ENCODE measurements at places on chromosomes 7 and 10. TPM values are rescaled to one million over a fixed set of nuclear protein-coding genes. Genes with fewer than 3 reads are reported as not detected.
A peak's percentile ranks its signal among the peaks of the same experiment; 100 is the strongest.

DNA sequence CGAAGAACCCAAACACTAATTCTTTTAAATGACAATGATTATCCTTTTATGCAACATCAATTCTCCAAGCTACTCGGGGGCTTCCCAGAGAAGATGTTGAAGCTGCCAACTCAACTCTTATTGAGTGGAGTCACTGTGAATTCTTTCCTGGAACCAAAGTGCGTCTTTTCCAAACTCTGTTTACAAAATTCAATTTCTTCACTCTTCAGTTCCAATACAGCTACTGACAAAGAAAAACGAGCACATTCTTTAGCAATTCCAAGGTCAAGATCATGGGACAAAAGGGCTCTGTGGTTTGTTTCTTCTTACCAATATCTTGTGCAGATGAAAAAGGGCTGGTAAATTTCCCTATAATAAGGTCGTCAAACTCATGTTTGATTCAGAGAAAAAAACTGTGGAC is 74.2 kb downstream of the FAS start:
- DNase-seq: no peak

- no peak for DNase-seq
Observed at GRCh38 chr10:78460204-78460603, 426.5 kb downstream of the RPS24 start.

DNA sequence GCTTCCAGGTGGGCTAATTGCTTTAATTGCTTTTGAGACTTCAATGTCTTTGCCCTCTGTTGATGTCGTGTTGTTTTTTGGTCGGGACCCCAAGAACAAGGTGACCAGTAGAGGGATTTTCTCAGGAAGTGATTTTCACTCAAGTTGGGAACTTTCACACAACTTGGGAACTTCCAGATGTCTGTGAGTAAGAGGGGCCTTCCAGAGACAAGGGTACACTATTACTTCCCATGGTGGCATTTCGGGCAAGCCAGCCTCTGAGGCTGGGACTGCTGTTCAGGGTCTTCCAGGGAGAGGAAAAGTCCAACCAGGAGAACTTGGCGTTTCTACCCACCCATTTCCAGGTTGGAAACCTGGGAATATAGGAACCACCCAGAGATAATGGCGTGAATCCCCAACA is 170.0 kb upstream of the CDCA7L start:
- DNase-seq: no peak

DNA sequence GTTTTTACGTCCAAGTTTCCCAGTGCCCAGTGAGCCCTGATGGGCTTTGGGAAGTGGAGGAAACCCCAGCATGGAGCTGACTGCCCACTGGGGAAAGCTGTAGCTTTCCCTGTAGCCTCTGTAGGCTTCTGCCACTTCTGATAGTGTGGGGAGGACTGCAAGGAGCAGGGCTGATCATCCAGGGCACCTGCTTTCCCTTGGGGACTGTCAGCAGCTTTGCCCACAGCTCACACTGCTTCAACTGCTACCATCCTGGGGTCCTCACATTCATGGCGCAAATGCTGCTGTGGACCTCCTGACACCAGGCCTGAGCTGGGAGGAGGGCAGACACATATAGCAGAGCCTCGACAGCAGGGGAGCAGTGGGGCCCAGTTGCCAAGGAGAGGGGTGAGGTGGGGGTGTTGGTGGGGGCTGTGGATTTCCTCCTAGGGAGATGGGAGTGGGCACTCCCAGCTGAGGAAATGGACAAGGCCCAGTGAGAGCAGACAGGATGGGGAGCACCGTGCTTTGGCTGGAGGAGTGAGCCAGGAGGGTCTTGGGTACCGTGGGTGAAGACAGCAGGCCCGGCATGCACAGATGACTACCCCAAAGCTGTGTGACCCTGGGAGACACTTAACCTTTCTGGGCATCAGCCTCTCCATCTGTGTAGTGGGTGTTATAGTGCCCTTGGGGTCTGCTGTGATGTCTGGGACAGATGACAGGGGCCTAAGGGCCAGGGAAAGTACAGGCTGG is 16.2 kb downstream of the RAMP3 start:
- DNase-seq: no peak

GRCh38 chr7:147276783-147277370 is 1160.3 kb downstream of the CNTNAP2 start:
- no peak for DNase-seq

DNA sequence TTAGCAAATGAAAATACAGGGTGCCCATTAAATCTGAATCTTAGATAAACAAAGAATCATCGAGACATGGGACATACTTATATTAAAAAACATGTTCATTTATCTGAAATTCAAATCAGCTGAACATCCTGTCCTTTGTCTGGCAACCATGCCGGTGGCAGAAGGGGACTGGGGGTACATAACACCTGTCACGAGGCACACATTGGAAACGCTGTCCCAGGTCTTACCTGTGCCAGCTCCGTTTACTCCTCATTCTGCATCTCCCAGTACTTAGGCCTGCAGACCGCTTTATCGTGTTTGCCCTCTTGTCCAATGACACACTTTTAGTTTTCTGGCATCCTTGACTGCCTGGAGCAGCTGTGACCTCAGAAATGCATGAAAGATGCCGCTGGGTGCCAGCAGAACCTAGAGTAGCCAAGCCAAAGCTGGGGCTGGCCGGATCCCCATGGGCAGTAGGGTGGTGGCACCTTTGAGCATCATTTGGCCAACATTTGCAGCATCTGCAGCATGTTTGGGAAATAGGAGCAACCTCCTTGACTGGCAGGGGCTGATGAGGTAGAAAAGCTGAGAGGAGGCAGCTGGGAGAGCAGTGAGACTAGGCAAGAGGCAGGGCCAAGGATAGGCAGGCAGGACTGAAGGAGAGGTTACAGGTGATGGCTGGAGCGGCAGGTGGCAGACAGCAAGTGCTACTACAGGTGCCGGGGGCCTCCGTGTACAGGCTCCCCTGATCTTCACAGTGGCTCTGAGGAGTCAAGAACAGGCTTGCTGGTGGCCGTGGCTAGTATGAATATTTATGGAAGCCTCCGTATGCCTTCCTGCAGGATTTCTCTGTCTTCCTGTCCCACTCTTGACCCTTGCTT is 62.3 kb upstream of the BTBD16 start:
- no peak for DNase-seq

DNA sequence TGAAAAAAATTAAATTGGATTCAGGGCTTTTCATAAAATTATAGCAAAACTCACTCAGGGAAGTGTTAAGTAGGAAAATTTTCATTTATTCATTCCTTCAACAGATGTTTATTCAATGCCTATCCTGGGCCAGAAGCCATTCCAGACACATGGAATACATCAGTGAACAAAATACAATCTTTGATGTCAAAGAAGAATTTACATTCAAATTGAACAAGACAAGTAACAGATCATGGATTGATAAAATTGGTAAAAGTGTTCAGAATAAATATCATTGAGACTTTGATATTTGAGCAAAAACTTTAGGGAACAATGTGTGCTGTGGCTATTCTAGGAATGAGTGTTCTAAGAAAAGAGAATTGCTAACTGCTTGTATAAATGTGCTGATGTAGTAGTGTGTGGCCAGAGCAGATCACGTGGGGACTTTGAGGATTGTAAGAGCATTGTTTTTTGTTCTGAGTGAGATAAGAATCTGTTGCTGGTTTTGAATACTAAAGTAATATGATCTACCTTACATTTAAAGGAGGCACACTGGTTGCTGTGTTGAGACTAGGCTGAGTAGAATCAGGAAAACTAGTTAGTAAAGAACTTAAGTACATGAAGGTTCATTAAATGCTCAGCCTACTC is 957.2 kb downstream of the PCDH15 start:
- no peak for DNase-seq

DNA sequence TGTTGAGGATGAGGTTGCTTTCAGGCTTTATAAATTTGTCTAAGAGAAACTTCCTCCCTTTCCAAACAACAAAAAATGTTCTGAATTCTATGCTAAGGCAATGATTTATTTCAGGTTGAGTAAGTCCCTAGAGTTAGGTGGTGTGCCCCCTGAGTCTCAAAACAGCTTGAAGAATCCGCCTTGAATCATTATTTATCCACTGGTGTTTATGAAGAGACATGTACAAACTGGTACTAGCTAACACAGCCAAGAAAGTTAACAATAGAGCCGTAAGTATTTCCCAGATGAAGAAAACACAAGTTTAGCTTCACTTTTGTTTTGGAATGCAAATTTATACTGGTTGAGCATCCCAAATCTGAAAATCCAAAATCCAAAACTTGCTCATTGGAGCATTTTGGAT is 66.2 kb upstream of the SRPK2 start:
- no peak for DNase-seq

- peak; percentile 22 for DNase-seq
Observed at GRCh38 chr7:2645274-2645868, 13.6 kb downstream of the TTYH3 start.

GRCh38 chr10:62614389-62615157 is 189.9 kb upstream of the ADO start:
- DNase-seq: no peak

- DNase-seq: no peak
Observed at GRCh38 chr7:159033956-159034355, 110.7 kb downstream of the VIPR2 start.

DNA sequence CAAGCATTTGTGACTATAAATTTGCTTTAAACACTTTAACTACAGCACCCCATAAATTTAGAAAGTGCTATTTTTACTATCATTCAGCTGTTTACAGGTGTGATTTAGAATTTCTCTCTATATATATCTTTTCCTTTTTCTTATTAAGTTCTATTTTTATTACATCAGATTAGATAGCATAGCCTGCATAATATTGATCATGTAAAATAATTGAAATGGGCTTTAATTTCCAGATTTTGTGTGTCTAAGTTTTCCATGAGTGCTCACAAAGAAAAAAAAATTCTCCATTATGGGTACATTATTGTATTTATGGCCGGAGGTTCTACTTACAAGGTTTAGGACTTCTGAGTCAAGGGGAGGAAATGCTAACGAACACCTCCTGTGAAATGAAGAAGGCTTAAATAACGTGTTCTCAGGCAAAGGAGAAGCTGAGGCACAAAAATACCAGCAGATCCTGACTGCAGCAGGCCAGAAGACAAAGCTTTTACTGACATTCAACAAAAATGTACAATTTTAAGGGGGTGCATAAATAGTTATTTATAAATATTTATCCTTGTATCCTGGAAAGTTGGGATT is 114.2 kb downstream of the RNF133 start:
- no peak for DNase-seq

DNA sequence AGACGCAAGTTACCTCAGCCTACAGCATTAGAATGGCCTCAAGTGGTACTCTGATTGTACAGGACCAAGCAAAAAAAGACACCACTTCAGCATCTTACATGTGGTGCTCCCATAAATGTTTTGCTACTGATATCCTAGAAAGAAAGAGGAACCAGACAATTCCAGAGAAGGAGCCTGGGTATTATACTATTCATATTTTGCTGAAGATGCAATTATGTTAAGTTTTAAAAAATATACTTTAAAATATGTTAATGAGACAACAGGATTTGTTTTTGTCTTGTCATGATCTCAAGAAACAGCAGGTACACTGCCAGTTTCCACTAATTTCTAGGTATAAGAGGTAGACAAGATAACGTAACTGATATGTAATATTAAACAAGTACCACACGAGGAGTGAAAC is 92.6 kb downstream of the JMJD1C start:
- no peak for DNase-seq

DNA sequence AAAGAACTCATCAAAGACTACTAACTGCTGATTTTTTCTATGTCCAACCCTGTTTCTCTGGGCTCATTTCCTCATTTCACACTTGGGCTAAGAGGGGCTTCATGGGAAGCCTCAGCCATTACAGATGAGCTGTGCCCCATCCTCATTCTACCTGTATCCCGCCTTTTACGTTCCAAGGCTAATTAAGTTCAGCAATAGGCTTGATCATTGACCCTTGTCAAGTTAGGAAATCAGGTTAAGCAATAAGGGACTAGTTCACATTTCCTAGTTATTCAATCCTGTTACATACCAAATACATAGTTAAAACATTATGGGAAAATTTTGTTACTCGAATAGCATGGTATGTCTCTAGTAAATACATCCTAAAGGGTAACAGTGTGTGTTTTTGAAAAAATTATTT is 29.3 kb upstream of the AGBL3 start:
- no peak for DNase-seq

DNA sequence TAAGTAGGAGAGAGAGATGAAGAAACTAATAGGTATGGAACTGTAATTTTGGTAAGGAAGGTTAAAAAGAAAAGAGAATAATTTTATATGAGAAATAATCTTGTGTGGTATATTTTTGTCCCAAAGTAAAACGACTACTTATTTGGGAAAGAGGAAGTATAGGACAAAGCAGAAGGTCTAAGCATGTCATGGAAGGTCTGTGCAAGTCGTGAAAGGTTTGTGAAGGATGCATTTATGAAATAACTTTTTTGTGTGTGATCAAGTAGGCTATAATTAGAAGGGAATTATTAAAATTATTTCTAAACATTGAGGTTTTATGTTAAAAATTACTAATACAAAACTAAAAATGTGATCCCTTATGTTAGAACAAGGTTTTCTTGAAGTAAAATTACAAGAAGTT is 63.3 kb downstream of the ZNF783 start:
- no peak for DNase-seq

DNA sequence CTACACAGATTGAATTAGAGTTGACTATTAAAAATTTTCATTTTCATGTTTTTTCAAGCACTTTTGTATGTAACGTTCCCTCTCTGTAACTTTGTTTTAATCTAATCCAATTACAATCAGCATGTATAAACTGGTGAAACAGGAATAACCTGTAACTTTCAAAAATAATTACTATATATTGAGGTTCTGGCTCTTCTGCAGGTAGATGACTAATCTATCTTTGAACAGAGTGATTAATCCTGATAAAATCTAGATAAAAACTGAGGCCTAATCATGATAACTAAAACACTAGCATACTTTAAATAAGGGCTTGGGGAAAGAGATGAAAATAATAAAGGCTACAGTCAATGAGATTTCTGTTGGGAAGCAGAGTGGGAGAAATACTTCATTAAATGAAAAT is 101.6 kb upstream of the KCND2 start:
- DNase-seq: no peak

- DNase-seq: no peak
Observed at GRCh38 chr10:31242902-31243301, 76.1 kb upstream of the ZEB1 start.

GRCh38 chr10:94623572-94623971 is 60.0 kb upstream of the CYP2C18 start:
- no peak for DNase-seq

DNA sequence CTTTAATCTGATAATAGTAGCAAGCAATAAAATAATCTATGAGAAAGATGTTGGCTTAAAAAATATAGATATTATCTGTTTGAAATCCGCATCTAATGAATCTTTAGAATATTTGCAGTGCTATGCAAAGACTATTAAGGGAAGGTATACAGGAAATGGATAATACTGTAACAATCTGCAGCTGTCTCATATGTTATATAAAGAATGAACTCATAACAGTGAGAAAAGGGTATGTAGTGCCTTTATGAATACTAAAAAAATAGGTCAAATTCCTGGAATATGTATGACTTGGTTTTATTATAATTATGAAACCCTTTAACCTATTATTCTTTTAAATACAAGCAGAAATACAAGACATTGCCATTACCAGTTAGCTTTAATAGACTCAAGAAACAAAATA is 105.1 kb upstream of the GPR22 start:
- DNase-seq: no peak

LMOD2 gene
- total RNA-seq: not detected

FAM200A gene
- 3.8 TPM for total RNA-seq

CTAGE15 gene
- total RNA-seq: not detected

ZPBP gene
- total RNA-seq: not detected

GNAT3 gene
- not detected for total RNA-seq

KIAA1549 gene
- 0.16 TPM for total RNA-seq

COL26A1 gene
- total RNA-seq: not detected
